Right hindlimb (tissue), 1 donor: ENCODE measurements at places on chromosomes 4 and X.

- DNase-seq: peak; percentile 94
Measured at GRCh38 chr4:72525938-72526337, 43.1 kb downstream of the ADAMTS3 start.

DNA sequence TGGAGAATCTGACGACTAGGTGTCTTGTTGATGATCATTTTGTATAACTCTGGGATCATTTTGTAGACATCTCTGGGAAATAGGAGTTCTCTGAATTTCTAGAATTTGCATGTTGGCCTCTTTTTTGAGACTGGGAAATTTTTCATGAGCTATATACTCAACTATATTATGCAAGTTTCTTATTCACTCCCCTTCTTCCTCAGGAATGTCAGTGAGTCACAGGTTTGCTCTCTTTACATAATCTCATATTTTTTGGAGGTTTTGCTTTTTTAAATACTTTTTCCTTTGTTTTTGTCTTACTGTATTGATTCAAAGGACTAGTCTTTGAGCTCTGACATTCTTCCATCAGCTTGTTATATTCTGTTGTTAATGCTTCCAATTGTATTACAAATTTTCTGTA, 1324.2 kb downstream of the TECRL start:
- no peak for DNase-seq

GRCh38 chr4:74255096-74255495, 53.2 kb upstream of the EPGN start:
- DNase-seq: no peak

GRCh38 chr4:8747467-8748235, 124.0 kb downstream of the HMX1 start:
- peak; percentile 11 for DNase-seq

- no peak for DNase-seq
Measured at GRCh38 chrX:69117876-69118526, 47.3 kb downstream of the PJA1 start.

- no peak for DNase-seq
Measured at GRCh38 chr4:121737846-121738554, 27.0 kb downstream of the SMIM43 start.

DNA sequence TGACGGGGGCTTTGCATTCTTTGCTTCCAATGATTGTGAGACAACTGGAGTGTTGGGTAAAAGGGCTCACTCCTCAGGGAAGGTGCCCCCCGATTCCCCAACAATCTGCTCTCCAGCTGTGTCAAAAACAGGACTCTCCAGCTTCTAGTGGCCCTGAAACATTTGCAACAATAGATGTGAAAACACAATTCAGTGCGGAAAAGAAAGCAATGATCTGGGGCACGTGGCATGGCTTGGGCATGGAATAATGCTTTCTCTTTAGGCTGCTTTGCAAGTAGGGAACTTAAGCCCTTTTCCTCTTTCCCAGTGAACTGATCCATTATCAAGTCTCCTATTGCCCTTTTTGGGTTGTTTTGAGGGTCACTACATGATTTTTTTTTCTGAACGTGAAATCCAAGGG, 239.9 kb downstream of the C4orf33 start:
- DNase-seq: no peak

DNA sequence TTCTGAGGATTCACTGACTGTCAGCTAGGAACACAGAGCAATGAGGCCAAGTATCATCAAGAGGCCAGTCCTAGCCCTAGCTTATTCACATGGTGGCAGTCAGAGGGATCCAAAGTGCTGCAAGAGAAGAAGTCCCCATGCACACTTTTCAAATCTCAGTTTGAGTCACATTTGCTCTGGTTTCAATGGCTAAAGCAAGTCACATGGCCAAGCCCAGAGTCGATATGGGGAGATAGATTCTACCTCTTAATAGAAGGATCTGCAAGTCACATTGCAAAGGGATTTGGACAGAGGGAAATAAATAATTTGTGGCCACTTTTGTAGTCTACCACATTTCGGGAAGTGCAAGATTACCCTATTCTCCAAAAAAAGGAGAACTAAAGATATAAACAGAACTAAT, 3.7 kb upstream of the LCORL start:
- no peak for DNase-seq

DNA sequence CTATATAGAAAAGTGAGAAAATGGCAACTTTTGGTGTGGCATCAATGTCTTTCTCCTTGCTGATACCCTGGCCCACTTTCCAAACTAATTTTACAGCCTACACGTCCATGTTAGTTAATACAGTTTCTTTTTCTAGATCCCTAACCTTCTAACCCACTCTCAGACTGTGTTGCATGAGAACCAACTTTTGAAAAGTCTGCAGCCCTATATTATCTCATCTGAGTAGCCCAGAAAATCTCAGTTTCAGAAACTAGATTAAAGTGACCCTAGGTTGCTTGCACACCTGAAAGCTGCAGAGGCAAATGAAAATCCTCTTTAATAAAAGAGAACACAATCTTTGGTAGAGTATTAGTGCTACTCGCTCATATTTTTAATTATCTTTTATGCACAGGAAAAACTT, 371.6 kb upstream of the EMCN start:
- no peak for DNase-seq

- DNase-seq: no peak
Measured at GRCh38 chr4:160835789-160836188, 1328.0 kb downstream of the FSTL5 start.

- DNase-seq: no peak
Measured at GRCh38 chr4:4362991-4363697, 23.8 kb upstream of the NSG1 start.

DNA sequence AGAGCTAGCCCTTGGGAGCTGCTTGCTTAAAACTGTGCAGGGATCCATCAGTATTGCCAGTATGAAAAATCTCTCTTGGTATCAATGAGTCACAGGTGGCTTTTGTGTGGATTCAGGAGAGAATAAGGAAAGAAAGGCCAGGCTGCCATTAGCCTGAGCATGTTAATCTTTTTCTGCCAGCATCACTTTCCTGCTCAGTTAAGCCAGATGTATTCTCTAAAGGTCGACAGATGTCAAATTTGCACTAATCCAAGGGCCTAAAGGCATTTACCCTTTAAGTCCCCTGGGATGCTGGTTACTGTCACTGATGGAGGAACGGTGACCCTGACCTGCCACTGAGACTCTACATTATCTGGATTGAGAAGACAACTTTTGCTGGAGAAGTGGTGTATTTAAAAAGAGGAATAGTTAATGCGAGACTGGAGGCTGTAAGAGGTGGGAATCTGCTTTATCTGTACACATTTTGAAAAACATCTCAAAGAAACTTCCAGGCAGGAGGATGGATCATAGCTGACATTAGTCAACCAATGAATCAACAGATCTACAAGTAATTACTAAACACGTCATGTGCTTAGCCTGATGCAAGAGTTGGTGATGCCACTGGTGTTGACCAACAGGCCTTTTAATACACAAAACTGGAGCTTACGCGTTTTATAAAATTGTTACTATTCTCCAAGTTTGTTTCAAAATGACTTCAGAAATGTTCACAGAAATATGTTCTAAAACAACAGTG, 241.4 kb upstream of the ANXA3 start:
- DNase-seq: no peak

DNA sequence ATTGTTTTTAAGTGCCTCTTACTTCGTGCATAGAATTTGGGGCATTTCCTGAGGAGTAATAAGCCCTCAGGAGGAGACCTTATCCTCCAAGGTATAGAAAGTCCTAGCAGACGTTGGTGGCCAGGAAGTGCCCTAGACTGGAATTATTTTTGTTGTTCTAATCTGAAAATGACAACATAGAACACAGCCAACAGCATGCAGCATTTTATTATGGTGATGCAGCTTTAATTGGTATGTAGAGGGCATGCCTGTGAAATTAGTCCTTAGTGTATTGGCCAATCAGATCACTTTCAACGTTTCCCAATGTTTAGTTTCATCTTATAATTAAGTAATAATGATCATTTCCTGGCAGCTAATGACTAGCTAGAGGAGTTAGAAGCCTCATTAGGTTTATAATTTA, 199.2 kb downstream of the SHROOM3 start:
- DNase-seq: no peak

- DNase-seq: no peak
Measured at GRCh38 chr4:48909697-48910096, 3.1 kb upstream of the OCIAD2 start.

DNA sequence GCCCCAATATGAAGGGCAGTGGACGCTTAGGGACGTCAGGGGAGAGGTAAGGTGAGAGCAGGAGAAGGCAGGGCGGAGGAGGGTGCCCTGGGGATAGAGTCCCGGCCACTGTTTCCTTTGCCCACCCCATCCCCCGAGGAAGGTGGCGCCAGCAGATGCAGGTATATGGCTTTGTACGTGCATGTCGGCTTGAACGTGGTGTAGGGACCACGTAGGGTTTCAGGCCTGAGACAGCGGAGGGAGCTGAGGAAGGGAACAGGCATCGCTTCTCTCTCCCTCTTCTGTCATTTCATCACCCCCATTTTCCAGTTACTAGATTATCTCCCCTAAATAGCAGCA, 97.9 kb downstream of the PHKA2 start:
- DNase-seq: no peak

DNA sequence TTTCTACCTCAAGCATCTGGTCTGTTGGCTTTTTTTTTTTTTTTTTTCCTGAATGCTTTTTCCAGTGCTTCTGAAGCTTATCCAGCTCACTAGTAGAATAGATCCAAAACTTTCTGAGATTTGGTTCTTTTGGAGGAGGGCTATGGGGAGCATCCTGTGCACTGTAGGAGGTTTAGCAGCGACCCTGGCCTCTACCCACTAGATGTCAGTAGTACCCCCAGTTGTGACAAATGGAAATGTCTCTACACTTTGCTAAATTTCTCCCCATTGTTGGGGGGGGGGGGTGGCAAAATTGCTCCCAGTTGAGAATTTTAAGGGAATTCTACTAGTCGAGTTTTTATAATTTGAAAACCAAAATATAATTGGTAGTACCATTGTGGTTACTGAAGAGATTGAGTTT, 23.0 kb upstream of the PPA2 start:
- no peak for DNase-seq

GRCh38 chr4:137543648-137544047, 11.4 kb upstream of the PCDH18 start:
- DNase-seq: no peak

- DNase-seq: no peak
Measured at GRCh38 chr4:57048590-57049304, 61.4 kb downstream of the IGFBP7 start.

DNA sequence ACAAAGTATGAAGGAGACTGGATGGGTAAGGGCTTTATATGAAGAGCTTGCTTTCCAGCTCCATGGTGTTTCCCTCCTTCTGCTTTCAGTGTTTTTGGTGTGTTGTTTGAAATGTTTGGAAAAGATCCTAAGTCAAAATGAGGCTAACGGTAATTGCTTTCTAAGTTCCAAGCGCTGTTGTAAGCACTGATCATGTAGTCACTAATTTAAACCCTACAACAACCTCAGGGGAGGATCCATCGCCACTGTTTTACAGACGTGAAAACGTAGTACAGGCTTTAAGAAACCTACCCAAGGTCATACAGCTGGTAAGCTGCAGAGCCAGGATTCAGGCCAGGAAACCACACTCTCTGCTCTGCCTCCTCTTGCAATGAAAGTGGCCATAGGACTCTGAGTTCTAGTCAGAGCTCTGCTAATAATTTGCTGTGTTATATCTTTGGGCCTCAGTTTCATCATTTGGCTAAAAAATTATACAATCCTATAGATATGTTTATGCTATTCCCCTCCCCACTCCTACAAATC, 102.9 kb upstream of the PGRMC2 start:
- no peak for DNase-seq

GRCh38 chr4:177596991-177597390, 154.8 kb upstream of the AGA start:
- no peak for DNase-seq

- no peak for DNase-seq
Measured at GRCh38 chr4:164501074-164501473, 252.9 kb upstream of the SMIM31 start.

DNA sequence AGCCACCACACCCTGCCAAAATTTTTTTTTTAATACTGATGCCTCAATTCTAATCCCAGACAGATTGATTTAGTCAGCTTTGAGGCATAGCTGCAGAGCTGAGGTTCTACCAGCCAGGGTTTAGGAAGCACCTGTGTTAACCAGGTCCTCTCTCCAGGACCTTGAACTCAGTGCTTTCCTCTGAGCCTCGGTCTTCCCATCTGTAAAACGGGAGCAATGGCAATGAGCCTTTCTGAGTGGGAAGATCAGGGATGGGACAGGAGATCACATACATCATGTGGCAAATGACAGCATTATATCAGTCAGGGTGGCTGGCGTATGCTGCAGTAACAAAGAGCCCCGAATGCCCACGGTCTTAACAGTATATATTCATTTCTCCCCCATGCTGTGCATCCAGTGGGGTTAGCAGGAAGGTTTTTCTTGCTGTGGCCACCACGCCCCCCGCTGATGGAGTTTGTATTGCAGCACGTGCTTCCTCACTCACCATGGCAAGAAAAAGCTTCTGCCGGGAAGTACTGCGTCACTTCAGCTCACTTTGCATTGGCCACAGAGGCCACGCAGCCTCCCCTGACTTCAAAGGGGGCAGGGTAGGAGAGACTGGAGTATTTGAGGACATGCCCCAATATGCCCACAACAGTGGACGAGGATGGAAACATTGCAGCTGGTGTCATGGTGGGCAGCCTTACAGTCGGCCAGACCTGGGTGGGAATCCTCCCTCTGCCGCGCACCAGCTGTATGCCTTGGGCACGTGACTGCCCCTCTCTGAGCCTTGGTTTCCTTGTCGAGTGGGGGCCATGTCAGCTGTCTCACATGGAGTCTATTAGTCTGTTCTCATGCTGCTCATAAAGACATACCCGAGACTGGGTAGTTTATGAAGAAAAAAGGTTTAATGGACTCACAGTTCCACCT, 24.1 kb upstream of the MRFAP1 start:
- no peak for DNase-seq

- DNase-seq: no peak
Measured at GRCh38 chr4:1803523-1804423, 10.7 kb downstream of the FGFR3 start.

DNA sequence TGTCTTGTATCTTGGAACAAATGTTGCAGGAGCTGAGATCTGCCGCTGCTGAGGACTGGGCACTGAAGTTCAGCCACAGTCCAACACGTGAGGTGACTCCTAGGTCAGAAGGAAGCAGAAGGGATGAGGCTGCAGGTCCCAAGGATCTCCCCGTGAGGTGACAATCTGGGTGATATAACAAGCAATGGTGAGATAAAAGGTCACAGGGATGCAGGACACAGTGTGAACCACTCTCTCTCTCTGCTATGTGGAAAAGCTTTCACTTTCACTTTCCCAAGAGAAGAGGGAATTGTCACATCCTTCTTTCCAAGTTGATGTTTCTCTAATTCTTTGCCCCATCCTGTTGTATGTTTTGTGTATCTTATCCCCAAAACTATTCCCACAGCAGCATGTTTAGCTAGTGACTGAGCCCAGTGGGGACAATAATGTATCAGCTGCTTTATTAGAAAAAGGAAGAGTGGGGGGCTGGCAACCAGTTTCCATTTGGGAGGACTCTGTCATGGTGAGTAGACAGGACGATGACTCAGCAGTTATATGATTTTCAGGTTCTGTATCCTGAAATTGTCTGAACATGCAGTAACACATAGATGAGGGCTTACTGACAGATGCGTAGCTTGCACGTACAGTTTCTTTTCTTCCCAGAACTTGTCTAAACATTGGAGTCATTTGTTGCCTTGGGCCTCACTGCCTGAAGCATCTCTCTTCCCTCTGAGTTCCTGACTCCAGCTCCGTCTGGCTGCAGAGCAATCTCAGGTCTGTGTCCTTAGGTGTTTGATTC, 1415.8 kb upstream of the TENM3 start:
- peak; percentile 24 for DNase-seq
